Activated naive CD4-positive, alpha-beta T cell treated with anti-CD3 and anti-CD28 coated beads, Interleukin-2, amount 50 U/mL, for 16 hours (primary cell): ENCODE measurements at places on chromosomes 16 and 17.
A peak's percentile ranks its signal among the peaks of the same experiment; 100 is the strongest.

- no peak for DNase-seq
These were observed 215.4 kb downstream of the UTP18 start for GRCh38 chr17:51475730-51476129.

DNA sequence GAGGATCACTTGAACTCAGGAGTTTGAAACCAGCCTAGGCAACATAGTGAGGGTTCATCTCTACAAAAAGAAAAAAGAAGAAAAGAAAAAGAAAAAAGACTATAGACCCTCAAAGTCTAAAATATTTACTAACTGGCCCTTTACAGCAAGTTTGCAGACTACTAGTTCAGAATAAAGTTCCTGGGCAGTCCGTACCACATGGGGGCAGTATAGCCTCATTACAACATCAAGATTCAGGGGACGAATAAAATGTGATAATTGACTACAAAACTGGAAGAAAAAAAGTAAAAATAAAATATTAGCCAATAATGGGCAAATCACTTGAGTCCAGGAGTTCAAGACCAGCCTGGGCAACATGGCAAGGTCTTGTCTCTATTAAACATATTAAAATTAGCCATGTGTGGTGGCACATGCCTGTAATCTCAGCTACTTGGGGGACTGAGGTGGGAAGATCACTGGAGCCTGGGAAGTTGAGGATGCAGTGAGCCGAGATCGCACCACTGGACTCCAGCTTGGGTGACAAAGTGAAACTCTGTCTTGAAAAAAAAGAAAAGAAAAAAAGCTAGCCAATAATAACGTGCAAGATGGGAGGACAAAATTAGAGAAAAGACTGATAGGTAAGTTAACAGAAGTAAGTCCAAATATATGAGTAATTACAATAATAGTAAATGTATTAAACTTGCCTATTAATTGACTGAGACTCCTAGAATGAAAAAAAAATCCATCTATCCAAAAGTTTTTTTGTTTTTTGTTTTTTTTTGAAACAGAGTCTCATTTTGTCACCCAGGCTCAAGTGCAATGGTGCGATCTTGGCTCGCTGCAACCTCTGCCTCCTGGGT lies 129.4 kb upstream of the SEC14L1 start:
- DNase-seq = peak; percentile 58

DNA sequence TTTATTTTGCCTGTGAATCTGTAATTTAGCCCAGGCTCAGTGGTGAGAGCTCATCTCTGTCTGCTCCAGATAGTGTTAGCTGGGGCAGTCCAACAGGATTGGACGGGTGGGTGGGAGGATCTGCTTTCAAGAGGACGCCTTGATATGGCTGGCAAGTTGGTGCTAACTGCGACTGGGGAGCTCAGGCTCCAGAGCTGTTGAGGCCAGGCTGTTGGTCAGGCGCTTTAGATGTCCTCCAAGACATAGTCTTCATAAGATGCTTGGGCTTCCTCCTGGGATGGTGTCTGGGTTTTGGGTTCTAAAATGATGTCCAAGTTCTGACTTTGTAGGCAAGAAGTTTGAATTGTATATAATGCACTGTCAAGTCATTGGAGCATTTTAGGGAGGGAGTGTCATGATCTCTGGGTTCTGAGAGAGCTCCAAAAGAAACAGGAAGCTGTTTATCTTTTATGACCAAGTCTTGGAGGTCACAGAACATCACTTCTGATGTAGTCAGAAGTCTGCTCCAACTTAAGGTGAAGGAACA lies 12.8 kb upstream of the PCTP start:
- DNase-seq = no peak

DNA sequence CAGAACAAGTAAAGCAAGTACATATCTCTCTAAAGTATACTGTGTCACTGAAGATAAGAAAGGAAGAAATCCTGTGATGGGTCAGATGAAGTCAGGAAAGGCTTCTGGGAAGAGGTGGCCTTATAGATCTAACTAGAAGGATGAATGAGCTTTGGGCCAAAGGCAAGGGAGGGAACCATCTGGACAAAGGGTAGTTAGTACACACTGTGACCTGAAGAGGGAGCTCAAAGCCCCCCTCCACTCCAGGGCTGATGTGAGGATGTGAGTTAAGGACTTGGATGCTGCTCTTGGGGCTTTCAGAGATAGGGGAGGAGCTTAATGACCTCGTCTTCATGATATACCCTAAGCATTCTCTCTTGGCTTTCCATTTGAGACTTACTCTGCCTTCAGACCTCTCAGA lies 185.3 kb upstream of the CACNG3 start:
- no peak for DNase-seq

DNA sequence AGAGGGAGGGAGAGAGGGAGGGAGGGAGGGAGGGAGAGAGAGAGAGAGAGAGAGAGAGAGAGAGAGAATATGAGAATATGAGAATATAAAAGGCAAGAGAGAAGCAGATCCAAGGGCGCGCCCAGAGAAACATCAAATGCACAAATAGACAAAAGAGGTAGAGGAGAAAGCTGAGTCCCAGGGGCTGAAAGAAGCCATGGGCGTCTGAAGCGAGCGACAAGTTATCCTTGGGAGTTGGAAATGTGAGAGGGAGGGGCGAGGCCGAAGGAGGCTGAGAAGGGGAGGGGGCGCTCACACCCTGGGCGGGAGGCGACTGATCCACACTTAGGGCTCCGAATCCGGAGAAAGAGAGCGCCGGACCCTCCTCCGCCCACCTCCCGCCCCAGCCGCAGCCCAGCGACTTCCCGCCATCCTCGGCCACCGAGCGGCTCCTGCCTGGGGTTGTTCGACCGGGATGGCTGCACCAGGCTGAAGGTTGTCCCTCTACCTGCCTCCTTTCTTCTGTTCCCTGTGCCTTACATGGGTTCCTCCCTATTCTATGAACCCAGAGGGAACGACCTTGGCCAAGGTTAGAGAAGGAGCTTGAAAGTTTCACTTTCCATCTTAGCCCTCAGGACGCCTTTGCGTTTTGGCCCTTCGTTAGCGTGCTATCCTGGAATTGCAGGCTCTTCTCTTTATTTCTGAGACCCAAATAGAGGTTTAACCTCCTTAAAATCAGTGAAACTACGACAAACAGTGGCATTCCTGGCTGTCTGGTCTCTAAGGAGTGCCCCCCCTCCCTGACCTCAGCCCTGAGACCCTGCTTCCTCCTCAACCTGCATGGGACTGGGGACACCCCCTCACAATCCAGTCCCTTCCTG lies 21.2 kb upstream of the HOXB9 start:
- no peak for DNase-seq

GRCh38 chr17:67055811-67056745 lies 11.7 kb downstream of the CACNG1 start:
- no peak for DNase-seq

DNA sequence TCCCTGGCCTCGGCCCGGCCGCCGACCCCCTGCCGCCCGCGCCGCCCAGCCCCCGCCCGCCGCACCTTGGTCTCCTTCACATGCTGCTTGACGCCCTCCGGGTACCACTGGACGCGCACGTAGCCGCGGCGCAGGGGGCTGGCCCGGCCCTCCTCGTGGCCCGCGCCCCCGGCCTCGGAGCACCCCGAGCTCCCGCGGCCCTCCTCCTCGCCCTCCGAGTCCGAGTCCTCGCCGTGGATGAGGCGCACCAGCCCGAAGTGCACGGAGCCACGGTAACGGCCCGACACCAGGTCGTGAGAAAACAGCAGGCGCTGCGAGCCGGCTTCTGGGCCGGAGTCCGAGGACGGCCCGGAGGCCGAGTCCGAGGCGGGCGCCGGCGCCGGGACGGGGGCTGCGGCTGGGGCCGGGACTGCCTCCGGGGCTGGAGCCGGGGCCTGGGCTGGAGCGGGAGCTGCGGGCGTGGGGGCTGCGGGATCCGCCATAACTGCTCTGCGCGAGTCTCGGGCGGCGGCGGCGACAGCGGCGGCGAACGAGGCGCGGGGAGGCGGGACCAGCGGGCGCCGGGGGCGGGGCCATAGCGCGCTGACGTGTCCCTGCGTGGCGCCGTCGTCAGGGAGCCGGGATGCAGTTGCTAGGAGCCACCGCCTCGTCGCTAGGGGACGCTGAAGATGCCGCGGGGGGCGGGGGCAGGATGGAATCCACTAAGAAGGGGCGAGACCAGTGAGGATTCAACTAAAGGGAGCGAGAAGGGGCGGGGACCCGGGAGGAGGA lies at the start of gene UBE2O:
Gene UBE2O, minus strand, starts transcription at position 493 of the 771 bp plus-strand sequence. Its CDS starts 11 bp downstream, at position 482.
- peak; percentile 93 for DNase-seq

DNA sequence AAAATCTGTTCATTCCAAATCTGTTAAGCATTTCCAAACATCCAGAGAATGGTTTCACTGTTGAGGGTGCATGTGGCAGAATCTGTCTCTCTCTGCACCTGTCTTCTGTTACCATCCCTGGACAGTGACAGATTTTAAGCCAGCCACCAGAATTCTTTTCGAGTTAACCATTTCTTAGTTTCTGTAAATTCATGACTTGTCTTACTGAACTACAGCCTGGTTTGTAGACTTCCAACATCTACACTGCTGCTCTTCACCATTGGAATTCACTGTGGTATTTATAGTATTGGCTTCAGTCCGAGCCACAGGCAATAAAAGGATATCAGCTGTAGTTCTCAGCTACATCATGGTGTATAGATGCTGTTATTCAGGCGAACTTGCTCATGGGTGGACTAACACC lies 47.6 kb downstream of the GOSR1 start:
- DNase-seq = no peak

DNA sequence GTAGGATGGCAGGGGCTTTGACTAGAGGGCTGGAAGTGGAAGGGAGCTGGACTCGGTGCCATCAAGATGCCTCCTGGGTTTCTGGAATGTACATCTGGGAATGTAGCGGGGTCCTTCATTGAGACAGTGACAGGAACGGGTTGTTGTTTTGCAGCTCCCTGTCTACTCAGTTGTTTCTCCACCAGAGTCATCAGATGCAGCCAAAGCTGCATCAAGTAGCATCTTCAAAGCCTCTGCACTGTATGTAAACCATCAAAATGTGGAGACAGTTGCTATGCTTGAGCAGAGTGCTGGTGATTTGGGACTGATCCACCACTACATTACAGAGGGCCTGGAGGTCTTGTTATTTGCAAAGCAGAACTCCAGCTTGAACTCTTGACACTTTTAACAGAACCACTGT lies 25.1 kb upstream of the MEAK7 start:
- DNase-seq = no peak

DNA sequence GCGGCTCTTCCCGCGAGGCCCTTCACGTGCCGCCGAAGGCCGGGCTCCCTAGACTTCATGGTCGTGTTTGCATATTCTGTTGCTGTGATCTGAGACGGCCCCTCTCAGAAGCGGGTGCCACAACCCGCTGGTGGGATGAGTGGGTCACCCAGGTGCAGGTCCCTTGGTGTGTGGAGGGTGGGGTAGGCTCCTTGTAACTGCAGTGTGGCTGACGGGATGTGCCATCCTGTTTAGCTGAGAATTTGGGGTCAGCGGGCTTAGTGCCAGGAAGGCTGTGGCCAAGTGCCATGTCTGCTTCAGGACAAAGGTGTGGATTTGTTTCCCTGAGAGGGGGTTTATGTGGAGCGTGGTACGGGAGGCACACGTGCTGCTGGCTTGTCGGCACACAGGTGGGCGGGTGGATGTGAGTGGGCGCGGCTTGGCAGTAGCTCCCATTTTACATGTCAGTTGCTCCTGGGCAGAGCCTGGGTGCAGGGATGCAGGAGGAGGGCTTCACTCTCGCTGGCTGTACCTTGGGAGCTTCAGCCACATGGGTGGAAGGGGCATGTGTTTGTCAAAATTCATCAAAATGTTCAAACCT lies 9.2 kb upstream of the WFIKKN1 start:
- DNase-seq = no peak

DNA sequence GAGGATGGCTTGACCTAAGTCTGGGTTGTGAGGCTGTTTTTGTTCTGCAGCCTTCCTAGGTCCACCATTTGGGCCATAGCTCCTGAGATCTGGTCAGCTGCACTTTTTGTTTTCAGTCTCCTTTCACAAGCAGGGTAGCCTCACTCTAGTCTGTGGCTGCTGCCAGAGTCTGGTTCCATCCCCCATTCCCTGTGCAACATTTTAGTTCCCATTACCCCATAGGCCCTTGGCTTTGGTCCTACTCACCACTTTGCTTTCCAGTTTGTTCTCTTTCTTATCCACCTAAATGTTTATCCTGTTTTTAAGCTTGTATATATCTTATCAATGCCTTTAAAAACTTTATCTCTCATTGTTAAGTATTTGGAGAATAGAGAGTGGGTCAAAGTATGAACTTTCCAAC lies 6.5 kb upstream of the XYLT2 start:
- DNase-seq = no peak

- no peak for DNase-seq
These were observed 26.2 kb downstream of the ANKRD40 start for GRCh38 chr17:50681263-50682200.

GRCh38 chr16:10979717-10980601 lies 35.6 kb downstream of the CLEC16A start:
- DNase-seq = no peak

- no peak for DNase-seq
These were observed 504.3 kb downstream of the MAF start for GRCh38 chr16:79096246-79096645.

GRCh38 chr17:48615047-48615962 lies at the start of gene HOXB8:
HOXB8 (minus strand) TSS chr17:48615292; CDS start chr17:48614704, 588 bp downstream.
- no peak for DNase-seq

DNA sequence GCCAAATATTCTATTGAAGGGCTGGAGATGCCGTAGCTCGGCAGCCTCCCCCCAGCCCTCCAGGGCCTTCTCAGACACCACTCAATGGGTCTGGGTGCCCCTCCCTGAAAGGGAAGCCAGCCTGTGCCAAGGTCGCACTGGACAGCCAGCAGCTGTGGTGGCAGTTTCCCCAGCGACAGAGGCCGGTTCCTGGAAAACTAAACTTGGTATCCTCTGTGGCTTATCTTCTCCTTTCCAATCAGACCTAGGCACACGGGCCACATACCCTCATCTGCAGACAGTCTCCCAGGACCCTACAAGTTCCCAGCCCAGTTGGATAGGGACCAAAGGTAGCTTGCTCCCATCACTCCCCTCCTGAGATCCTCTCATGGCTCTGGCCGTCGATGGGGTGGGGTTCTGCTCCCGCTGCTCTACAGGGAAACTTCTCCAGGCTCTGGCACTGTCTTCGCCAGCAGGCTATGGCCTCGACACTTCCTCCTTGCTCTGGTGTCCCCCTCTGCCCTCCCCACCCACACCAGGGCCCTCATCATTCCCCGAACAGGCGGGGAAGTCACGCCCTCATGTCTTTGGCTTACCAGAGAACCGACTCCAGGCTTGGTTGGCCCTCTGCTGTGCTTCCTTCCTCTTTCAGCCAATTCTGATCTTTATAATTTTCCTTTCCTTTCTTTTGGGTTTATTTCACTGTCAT lies 18.3 kb upstream of the IL21R start:
- DNase-seq = no peak

DNA sequence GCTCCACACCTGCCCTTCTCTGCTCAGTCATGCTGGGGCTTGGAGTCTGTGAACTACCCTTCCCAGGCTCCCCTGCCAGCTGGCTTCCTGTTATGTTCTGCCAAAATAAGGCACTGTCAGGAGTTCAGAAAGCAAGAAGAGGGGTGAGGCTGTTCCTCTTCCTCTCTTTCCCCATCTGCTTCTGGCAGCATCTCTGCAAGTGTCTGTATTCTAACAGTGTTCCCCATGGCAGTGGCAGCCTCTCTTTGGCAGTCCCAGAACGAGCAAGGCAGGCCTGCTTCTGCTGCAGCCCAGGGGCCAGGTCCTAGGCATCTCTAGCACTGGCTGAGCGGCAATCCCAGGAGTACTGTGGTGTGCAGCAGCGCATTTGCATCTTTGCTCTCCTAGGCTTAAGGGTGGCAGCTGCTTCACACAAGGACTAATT lies 219.1 kb downstream of the STX8 start:
- no peak for DNase-seq

GRCh38 chr16:844638-845350 lies 44.3 kb upstream of the GNG13 start:
- no peak for DNase-seq
